ENCODE measurements at places on chromosomes 13 and 19.

DNA sequence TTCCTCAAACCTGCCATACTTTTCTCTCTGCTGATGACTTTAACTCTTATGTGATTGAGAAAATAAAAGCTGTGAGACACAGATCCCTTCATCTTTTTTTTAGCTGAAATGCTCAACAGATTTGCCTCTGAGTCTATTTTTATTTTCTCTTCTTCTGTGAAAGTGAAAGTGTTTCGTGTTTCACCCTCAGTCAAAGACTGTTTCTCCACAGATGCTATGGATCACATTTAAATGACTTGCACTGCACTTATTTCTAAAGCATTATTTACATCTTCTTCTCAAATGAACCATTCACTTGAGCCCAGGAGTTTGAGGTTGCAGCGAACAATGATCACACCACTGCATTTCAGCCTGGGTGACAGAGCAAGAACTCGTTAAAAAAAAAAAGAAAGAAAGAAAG is 890.1 kb upstream of the PCDH20 start:
- DNase-seq: no peak

- DNase-seq: no peak
These were observed 14.2 kb downstream of the OR7A17 start for GRCh38 chr19:14871619-14872230.

DNA sequence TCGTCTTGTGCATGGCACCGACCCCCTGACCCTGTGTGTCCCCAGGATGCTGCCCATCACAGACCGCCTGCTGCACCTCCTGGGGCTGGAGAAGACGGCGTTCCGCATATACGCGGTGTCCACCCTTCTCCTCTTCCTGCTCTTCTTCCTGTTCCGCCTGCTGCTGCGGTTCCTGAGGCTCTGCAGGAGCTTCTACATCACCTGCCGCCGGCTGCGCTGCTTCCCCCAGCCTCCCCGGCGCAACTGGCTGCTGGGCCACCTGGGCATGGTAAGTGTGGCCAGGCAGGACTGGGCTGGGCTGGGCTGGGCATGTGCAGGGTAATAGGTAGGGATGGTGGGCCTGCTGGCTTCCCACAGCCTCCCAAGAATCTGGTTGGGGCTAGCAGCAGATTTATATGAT is 17.0 kb downstream of the CYP4F22 start:
- DNase-seq: no peak

- DNase-seq: no peak
These were observed 238.9 kb downstream of the ITGBL1 start for GRCh38 chr13:101691341-101691860.

- peak; percentile 20 for DNase-seq
These were observed 55.8 kb upstream of the KCTD15 start for GRCh38 chr19:33740811-33741396.

DNA sequence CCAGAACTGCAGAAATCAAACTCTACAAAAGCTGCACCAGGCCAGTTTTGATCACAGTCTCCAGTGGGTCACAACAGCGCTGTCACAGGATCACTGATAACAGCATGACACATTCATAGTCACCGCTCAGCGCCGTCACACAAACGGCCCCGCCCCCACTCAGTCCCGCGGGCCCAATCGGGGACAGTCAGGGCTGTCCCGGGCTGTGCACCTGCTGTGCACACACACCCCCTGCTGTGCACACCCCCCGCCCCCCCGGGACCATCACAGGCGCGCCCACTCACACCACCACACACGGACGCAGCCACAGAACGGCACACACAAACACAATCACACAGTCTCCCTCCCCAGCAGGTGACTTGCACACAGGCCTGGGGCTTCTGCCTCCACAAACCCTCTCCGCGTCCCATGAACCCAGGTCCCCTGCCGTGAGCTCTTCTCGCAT is 435 bp upstream of the ZNF382 start:
- DNase-seq: peak; percentile 83

DNA sequence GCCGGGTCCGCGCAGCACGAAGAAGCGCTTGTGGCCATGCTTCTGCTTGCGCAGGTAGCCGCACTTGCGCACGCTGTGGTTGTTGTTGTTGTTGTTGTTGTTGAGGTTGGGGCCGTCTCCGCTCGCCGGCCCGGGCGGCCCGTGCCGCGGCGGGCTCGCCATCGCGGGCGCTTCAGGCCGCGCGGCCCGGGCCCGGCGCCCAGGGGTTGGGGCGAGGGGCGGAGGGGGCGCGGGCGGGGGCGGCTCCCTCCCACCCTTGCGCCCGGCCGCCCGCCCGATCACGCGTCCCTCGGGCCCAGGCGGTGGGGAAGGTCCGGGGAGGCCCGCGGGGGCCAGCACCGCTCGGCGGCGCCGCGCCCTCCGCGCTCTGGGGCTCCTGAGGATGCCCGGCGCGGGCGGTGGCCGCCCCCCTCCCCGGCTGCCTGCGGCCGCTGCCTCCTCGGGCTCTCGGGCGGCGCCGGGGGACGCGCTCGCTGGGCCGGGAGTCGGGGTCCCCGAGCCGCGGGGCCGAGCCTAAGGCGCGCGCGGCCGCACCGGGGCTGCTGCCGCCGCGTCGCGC is 412 bp downstream of the IRS2 start:
- no peak for DNase-seq

- DNase-seq: peak; percentile 34
These were observed 15.7 kb downstream of the GARRE1 start for GRCh38 chr19:34269968-34270621.

GRCh38 chr19:7961920-7962626 is 18.6 kb upstream of the TIMM44 start:
- DNase-seq: no peak

GRCh38 chr19:14494910-14495671 is 836 bp downstream of the GIPC1 start:
- DNase-seq: no peak

- DNase-seq: no peak
These were observed 14.0 kb upstream of the RAB20 start for GRCh38 chr13:110575322-110576069.

DNA sequence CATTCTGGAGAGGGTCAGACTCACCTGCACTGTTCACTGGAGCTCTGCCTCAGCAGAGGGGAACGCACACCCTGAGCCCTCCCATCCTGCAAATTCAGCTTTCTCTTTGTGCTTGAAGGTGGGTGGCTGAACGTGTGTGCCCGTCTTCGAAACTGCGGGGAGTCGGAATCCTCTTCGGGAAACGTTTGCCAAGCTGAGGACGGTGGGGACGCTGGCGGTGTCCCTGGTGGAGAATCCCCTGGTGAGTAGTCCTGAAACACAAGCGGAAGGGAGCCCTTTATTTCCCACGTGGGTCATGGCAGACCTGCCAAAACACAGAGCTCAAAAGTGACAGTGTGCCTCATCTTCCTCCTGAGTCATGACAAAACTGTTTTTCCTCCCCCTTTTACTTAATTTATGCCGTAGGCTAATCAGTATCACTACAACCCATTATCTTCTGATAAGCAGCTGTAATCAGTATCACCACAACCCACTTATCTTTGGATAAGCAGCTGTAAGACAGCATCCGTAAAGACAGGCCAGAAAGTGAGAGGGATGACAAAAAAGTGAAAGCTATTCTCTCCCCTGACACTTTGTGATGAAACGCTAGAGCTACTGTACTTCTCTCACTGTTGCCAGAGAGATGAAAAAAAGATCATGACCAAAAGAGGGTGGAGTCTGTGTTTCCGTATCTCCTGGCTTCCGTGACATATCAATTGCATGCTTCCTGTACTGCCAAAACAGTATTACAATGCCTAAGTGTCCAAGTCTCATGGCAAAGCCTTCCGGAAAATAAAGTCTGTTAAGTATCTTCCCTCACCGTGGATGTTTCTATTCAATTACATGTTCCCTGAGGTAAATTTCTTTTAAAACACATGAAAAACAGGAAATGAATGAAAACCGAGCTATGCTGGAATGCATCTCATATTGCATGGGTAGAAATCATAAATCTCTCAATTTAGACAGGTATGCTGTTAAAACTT is 155.5 kb downstream of the TBC1D4 start:
- peak; percentile 41 for DNase-seq

DNA sequence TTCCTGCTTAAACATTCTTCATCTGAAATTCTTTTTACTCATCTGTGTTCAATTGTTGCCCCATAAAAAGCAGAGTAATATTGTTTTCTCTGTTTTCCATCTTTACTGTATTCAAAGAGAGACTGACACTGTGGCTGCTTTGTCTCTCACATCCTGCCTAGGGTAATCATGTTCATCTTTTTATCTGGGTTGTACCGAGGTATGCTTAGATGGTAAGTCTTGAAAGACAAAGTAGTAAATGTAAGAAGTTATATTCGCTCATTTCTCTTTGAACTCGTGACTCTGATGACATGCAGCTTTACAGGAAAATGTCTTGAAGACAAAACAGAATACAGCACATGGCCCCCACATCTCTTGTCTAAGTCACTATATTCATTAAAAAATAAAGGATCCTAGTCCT is 20.0 kb upstream of the CYSLTR2 start:
- DNase-seq: no peak

GRCh38 chr13:106382534-106382933 is 152.9 kb downstream of the EFNB2 start:
- no peak for DNase-seq

DNA sequence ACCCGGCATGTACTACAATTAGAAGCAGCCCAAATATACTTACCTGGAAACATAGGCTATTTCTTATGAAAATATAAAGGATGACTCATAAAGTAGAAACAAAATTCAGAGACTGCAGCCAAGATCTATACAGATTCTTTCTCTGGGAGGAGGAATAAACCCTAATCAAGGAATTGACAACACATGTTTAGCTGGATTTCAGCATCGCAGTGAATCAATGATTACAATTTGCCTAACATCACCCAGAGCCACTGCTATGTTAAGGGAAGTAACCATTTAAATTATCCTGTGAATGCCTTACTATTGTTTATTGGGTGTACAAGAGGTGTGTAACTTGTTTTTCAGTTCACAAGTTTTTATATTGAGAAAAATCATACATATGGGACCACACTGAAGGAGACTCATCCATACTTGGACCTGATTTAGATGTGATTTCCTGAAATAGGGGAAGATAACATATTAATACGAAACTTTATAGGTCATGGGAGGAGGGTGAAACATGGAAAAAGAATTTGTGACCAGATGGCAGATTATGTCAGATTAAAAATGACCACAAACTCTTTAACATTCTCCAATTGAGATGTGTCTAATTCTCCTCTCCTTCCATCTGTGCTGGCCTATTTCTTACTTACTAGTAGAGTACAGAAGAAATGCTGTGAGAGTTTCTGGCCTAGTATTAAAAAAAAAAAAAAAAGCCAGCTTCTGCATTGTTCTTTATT is 1168.4 kb downstream of the SLITRK1 start:
- DNase-seq: no peak

DNA sequence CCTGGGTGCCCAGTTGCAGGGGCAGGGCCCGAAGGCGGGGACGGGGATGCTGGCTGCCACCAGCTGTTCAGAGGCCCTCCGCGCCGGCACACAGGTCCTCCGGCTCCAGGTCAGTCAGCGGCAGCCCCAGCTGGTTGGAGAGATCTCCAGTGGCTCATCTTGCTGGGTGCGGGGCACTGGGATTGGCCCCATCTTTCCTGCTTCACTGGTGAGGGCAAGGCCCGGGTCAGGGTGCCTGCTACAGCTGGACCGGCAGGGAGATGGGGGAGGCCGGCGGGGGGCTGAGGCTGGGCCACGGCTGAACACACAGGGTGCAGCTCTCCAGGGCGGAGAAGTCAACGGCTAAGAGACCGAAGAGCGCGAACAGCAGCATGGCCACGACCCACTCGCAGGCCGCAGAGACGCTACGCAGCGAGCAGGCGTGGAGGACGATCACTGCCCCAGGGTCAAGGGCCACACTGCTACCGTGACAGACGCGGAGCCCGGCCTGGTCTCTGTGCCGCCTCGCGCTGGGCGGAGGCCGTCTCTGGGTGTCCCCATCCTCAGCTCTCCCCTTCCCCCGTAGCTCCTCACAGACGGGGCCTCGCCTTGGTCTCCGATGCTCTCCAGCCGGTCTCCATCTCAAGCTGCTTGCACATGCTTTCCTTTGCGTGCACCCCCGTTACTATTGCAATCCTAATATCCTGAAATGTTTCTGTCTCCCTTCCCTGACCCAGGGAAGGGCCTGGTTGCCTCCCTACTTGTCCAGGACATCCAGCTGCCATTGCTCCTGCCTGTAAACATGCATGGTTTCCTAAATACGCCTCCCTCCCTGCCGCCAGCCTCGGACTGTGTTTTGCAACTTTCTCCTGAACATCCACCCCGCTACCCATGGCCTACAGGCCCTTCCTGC is 12.3 kb downstream of the TMEM150B start:
- no peak for DNase-seq

DNA sequence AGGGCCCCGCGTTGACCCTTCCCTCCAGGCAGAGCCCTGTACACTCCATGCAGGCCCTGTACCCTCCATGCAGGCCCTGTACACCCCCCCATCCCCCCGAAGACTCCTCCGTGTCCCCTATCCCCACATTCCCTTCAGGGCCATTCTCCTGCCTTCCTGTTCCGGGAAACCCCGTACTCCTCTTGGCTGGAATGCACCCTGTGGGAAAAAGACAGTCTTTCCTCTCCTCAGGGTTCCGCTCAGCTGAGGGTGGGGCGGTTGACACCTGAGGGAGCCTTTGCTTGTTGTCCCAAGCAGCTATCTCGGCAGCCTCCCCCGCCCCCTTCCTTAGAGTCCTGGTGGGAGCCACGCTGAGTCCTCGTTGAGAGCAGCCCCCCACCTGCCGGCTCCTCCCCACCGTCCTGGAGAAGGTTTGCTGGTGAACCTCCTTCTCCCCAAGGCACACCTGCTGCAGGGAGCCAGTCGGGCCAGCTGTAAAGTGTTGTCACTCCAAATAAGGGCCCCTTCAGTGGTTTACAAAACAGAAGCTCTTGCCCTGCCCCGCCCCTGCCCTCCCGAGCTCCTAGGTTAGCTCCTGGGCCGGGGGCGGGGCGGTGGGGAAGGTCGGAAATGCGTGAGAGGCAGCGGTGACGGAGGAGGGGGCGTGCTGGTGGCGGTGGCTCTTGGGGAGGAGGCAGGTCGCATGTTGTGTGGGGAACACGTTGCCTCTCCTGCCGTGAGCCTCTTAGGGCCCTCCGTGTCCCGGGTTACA is 1.5 kb downstream of the GNA11 start:
- DNase-seq: peak; percentile 34

- no peak for DNase-seq
These were observed 1.8 kb downstream of the EXOSC5 start for GRCh38 chr19:41395355-41395754.

Data from stimulated activated CD4-positive, alpha-beta T cell treated with anti-CD3 and anti-CD28 coated beads, Interleukin-4, amount 100 ng/mL, for 48 hours (primary cell).